ENCODE measurements at places on chromosomes 4 and X.

DNA sequence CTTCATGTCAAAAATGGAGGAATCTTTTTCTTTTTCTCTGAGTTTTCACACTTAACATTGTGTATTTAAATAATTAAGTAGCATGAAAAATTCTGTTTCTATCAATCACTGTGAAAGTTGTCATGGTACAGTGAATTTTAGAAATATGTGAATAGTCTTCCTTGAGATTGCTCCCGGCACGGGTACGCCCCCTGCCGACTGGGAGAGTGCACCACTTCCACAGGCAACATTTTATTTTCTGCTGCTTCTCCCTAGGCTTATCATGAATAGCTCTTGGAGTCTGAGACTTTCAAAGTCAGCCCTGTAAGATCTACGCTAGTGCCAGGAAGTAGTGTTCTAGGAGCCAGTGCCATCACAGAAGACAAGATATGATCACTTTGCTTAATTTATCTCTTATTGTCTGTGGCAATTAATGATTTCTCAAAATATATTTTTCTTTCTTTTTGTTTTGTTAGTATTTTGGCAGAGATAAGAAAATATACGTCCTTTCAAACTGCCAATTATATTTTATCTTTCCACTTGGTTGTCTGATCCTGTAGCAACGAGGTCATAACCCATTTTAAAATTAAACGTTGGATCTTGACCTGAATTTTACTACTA lies 763.8 kb upstream of the AADAT start:
- peak; percentile 1 for DNase-seq

DNA sequence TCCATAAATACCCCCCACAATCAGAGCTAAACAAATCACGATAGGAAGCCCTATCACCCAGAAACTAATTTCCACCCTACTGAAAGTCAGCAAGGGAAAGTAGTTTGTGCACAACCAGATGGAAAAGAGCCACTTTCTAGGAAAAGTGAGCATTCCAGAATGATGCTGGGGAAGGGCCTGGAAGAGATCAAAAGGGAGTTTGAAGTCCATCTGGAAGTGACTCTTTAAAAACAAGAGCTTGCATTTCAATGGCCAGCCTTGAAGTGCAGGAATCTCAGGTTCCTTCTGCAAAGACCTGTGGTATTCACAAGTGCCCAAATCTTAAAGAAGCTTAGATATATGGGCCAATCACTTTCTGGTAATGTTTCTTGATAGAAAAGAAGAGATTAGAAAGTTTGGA lies 97.0 kb upstream of the LDB2 start:
- DNase-seq: no peak

DNA sequence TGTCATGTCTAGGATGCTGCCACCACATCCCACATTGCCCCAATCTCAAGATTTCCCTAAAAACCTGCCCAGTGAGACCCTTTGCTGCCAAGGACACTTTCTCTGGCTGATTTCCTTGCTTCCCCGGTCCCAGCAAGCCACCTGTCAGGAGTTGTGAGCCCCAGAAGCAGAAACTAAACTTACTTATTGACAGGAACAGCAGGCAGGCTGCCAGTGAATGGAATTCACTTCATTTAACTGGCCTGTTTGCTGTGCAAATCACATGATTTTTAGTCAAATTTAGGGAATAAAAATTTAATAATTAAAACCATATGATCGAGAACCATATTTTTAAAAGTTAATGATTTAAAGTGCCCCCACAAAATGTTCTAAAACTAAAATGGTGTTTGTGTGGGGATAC lies 48.5 kb downstream of the MAMLD1 start:
- DNase-seq: no peak

- no peak for DNase-seq
Measured at GRCh38 chr4:47118192-47118929, 87.0 kb downstream of the GABRB1 start.

DNA sequence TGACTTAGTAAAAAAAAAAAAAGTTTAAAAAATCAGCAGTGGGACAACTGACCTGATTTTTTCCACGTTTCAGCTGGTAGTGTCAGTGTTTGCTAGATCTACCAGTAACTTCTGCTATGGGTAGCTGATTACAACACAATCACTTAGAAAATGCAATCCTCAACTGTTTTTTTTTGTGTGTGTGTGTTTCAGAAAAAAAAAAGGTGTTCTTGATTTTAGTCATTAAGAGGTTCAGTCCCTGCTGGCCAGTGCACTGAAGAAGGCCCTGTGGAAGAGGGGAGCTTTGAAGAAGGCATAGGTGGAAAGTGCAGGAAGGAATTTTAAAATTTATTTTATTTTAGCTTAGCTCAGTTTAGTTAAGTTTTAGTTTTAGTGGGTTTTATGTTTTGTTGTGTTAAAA lies 46.9 kb downstream of the SH2D1A start:
- no peak for DNase-seq

GRCh38 chr4:18930487-18930886 lies 908.9 kb upstream of the LCORL start:
- no peak for DNase-seq

DNA sequence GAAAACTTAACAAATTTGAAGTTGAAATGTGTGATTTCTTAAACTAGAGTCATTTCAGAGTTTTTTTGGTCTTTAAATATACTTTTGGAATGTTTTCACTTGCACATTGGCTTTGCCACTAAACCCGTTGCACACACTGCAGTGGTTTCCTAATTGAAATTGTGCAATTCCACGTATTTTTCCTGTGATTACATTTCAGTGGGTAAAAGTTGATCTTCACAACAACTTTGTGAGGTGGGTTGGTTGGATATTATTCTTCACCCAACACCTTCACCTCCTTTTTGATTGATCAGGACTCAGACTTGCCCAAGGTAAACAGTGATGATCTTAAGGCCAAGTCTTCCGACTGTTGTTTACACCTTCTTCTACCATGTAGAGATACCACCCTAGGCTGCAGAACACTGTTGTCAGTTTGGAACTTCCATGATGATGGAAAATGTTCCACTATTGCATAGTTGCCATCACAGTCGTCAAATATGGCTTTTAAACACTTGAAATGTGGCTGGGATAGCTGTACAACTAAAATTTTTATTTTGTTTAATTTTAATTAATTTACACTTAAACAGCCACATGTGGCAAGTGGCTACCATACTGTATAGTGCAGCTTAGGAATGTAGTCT lies 13.7 kb downstream of the SEPTIN11 start:
- peak; percentile 68 for DNase-seq

- DNase-seq: peak; percentile 64
Measured at GRCh38 chr4:144645631-144646522, at the start of gene HHIP. Gene HHIP, plus strand, starts transcription at chr4:144646156. Its CDS starts 520 bp downstream, at chr4:144646676.

DNA sequence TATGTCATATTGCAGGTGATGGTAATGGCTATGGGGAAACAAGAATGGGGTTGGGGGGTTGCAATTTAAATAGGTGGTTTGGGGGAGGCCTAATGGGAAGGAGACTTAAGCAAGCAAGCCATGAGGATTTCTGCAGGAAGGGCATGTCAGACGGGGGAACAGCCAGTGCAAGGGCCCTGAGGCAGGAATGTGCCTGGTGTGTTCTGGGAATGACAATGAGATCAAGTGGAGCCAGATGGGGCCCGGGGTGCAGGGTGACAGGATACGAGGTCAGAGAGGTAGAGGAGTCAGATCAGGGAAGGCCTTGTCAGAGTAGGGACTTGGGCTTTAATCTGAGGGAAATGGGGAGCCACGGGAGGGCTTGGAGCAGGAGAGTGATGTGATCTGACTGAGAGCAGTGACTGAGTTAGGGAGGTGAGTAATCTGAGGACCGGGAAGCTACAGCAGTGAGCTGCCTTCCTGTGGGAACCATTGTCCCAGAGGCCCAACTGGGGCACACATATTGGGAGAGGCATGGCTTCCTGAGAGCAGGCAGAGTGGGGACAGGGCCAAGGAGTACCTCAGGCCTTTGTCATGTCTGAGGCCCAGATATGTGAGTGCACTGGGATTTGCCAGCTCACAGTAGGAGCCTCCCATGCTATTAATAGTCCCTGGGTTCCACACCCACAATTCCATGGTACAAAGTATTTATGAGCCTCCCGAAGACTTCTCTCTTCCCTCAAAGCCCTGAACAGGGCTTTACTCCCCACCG lies 139.8 kb downstream of the BCOR start:
- no peak for DNase-seq

DNA sequence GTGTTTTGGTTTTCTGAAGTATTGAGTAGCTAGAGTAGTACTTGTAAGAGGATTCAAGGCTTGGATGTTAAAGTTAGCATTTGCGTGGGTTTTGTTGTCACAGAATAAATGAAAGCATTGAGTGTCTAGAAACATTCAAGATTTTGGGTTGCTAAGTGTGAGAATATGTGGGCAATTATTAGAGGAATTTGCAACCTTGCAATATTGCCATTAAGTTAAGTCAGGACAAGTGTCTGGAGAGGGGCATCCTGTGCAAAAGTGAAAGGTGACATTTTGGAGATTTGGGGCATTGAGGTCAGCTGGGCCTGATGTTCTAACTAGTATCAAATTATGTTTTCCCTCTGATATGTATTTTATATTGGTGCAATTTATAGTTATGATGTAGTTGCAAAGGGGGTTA lies 533.9 kb upstream of the GRID2 start:
- no peak for DNase-seq

- DNase-seq: peak; percentile 72
Measured at GRCh38 chrX:65667503-65668376, at the start of gene MSN. Gene MSN, plus strand, starts transcription at chrX:65667654. Its CDS starts 188 bp downstream, at chrX:65667842.

DNA sequence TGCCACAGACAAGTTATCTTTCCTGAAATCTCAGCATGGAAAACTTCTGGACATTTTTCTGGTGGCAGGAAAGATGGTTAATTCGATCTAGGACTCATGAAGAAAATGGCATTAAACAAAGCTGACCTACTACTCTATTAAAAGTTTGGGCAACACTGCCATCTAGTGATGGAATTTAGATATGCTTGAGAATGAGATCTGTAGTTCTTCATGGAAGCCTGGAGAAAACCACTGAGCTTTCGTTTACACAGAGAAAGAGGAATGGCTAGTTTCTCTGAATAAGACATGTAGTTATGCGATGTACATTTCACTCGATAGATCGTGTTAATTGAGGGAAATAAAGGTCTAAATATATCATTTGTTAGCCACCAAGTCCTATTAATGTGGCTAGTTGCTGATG lies 51.7 kb upstream of the CHRDL1 start:
- DNase-seq: peak; percentile 34

DNA sequence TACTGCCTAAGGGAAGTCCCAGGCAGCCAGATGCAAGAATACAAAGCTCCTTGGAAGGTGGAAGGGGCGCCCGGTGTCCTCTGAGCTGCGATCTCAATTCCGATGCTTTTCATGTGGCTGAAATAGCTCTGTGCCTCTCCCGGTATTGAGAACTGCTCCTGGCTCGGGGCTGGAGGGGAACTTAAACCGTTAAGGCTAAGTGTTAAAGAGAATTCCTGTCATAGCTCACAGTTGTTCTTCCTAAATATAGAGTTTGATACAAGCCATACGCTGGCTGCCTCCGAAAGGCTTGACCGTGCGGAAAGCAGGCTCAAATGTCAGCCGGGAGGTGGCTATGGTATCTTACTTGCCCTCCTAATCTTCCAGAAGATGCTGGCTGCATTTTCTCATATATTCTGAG lies at the start of gene SMPX:
Gene SMPX, minus strand, starts transcription at position 157 of the 400 bp plus-strand sequence. CDS start 3,826 bp downstream, outside the sequence.
- no peak for DNase-seq

- no peak for DNase-seq
Measured at GRCh38 chr4:7924570-7924969, 15.1 kb downstream of the AFAP1 start.

GRCh38 chr4:174794543-174795094 lies 34.4 kb downstream of the GLRA3 start:
- DNase-seq: no peak

GRCh38 chr4:116952530-116953136 lies 132.7 kb downstream of the TRAM1L1 start:
- no peak for DNase-seq

DNA sequence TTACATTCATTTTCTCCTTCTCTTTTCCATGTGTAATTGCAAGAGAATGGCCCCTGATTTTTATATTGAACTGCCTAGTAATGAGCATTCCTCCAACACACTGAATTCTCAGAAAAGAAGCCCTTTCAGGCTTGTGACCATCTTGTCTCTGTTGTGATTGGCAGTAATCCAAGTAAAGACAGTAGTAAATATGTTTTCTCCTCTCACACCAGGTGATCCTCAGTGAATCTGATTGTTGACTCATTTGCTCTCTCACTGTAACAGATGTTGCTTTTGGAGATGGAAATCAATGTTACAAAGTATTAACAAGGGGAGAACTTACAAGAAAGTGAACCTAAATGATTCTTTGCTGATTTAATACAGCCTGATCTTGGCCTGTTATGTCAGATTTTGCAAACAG lies 271.0 kb downstream of the AFF2 start:
- no peak for DNase-seq

DNA sequence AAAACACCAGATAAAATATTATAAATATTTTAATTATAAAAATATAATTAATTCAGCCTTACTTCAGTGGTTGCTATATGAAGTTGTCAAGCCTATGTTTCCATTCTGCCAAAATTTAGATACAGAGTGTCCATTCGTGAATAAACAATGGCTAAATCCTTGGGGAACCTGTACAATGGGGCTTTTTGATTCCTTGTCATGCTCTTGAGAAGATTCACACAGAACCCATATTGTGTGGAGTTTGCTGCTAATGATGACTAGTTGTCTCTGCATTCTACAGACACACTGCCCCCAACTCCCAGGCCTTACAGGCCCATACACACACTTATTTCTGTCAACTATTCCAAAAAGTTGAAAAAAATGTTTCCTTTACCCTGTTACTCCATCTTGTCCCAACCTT lies 33.4 kb upstream of the MAGEC2 start:
- DNase-seq: no peak
